ENCODE measurements at places on chromosomes 5 and 9. TPM values are rescaled to one million over a fixed set of nuclear protein-coding genes. Genes with fewer than 3 reads are reported as not detected.

DNA sequence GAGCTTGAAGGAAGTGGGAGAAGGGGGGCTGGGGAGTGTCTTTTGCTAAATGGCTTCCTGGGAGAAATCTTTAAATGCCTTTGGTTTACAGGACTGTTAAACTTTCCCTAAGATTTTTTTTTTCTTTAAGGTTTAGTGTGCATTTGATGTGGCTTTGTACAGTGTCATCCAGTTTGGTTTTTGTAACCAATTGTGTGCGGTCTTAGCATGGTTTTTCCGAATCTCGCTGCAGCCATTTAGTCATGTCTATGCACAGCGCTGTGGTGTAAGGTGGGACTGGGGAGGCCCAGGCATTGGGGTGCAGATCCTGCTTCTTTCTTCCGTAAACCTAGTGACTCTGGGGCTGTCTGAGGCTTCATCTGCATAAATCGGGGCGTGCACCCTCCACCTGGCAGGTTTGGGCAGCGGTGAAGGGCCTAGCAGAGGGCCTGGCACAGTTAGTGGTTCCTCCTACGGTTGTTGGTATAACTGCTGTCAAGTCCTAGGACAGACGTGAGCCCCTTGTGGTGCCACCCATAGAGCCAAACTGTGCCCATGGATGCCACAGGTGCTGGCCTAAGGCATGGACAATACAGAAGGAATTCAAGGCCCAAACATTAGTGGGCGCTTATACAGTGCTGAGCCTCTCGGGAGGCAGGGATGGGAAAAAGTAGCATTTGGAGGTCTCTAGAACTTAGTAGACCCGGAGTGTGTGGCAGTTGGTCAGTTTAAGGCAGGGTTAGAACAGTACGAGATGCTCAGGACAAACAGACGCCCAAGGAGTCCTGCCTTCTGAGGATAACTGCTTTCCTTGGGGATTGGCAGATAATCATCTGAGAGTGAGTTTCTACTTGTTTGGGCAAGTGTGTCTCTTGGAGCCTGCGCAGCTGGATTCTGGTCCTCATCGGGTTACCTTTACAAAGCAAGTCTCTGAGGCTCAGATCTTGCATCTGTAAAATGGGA, 1.5 kb downstream of the PRRC2B start:
- no peak for DNase-seq

GRCh38 chr5:125390326-125390725, 643.9 kb upstream of the ZNF608 start:
- DNase-seq = no peak

GRCh38 chr9:91680106-91680505, 256.5 kb upstream of the NFIL3 start:
- DNase-seq = no peak

DNA sequence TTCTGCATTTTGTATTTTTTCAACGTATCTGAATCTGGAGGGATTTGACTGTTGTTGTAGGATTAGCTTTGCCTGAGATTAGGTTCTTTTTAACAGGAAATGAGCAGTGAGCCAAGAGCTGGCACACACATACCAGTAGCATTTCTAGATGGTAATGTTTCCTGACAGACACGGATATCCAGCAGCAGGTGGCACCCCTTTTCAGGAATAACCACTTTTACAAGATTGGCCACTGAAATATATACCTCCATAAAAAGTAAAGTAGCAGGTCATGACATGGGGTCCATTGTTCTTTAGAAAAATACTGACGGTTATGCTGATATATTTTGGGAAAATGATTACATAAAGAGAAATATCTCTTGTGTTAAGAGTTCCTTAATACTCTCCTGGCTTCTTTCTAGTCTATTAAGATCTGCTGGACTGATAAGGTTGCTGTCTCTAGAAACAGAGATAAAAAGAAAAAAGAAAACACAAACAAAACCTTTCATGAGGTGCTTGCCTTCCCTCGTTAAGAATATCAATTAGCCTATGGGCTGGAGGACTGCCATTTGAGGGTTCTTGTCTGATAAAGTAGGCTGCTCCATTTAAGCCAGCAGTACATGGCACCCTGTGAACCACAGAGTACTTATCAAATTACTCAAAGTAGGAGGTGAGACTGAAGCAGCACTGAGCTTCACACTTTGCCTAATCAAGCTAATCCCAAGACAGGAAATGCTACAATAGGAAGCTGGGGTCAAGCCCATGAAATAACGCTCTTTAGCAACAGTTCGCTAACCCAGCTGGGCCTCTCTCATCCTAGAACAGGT, 101.6 kb upstream of the PCA3 start:
- no peak for DNase-seq

The CARD6 gene
- total RNA-seq = 13.0 TPM

The GPR21 gene
- 0.34 TPM for total RNA-seq

GRCh38 chr5:176816043-176816745, 5.8 kb downstream of the UNC5A start:
- DNase-seq = no peak

The RGP1 gene
- 35.5 TPM for total RNA-seq

GRCh38 chr9:38337181-38337580, 55.3 kb upstream of the ALDH1B1 start:
- DNase-seq = no peak

GRCh38 chr5:126723643-126724042, 53.3 kb upstream of the LMNB1 start:
- no peak for DNase-seq

DNA sequence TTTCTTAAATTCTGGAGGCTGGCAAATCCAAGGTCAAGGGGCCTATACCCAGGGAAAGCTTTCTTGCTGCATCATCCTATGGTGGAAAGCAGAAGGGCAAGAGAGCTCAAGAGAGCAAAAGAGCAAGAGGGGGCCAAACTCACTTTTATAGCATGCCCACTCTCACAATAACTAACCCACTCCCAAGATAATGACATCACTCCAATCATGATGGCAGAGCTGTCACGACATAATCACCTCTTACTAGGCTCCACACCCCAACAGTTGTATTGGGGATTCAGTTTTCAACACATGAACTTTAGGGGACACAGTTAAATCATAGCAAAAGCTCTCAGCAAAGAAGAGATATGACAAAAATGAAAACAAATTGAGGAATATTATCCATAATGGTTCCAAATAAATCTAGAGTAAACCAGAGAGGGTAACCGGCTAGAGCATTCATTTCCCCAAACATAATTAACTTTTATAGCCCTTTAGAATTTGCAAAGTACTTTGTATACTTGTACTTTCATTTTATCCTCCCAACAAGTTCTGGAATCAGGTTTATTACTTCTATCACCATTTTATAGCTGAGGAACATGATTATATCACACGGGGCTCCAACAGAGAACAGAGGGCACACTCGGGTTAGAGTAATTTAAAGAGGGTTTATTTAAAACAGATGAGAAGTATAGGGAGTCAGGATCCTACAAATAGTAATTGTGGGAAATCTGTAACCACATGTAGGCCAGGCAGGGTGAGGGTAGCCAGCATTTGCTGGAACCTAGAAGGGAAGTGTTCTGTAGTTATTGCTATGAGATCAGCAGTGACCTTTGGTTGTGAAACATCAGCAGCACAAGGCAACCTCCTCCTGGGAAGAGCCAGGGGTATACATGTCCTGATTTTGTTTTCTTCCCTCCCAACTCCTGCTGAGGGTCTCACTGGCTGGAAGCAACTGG, 7.2 kb upstream of the TARS1 start:
- DNase-seq = no peak

The THBS4 gene
- total RNA-seq = 165 TPM

DNA sequence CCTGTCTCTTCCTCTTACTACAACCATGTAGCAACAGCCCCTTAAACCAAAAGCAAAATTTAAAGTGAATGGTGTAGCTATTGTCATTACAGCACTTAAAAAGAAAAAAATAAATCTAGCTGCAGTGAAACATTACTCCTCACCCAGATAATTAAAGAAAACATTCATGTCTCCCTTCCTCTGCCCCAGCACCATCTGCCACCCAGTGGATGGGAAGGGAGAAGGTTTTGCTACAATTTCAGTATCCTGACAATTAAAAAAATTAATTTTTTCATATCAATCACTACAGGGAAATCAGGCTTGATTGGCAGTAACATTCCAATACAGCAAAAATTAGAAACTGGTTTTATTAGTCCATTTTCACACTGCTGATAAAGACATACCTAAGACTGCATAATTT, 147.4 kb upstream of the PUM3 start:
- no peak for DNase-seq

The CFAP90 gene
- not detected for total RNA-seq

The KLHL9 gene
- 11.8 TPM for total RNA-seq

DNA sequence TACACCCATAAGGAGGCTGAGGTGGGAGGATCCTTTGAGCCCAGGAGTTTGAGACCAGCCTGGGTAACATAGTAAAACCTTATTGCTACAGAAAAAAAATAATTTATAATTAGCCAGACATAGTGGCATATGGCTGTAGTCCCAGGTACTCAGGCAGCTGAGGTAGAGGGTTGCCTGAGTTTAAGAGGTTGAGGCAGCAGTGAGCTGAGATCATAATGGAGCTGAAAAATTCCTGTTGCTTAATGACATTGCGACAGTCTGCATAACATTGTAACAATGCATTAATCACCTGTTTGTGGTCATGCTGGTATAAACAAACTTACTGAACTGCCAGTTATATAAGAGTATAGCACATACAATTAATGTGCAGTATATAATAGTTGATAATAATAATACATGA, 214.2 kb downstream of the TRIM32 start:
- no peak for DNase-seq

DNA sequence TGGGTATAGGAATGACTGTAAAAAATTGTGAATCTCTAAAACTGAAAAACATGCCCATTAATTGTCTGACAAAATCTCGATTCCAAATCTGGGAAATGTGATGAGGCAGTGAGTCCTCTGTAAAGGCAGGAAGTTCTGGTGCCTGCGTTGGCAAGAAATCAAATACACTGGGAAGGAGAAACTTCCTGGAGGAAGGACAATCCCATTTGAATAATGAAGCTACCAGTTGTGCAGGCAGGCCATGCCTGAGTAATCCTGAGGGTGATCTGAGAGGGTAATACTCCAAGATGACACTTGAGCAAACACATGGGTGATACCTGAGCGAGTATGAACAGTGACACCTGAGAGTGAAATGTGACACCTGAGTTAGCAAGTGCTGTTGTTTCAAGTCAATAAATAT, 49.7 kb downstream of the KIF24 start:
- no peak for DNase-seq

DNA sequence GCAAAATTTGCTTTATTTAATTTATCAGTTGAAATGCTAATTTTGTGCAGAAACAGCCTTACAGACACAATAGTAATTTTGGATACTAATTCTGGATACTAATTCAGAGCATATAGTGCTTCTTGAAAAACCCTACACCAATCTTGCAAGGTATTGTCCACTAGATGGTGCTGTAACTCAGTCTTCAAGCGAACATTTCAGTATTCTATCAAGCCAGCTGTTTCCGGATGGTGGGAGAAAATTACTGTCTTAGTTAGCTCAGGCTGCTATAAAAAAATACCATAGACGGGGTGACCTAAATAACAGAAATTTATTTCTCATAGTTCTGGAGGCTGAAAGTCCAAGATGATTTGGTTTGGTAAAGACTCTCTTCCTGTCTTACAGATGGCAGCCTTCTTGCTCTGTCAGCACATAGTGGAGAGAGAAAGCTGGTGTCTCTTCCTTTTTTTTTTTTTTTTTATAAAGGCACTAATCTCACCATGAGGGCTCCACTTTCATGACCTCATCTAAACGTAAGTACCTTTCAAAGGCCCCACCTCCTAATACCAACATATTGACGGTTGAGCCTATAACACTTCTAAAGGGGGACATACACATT, 1306.5 kb upstream of the CDH9 start:
- no peak for DNase-seq

DNA sequence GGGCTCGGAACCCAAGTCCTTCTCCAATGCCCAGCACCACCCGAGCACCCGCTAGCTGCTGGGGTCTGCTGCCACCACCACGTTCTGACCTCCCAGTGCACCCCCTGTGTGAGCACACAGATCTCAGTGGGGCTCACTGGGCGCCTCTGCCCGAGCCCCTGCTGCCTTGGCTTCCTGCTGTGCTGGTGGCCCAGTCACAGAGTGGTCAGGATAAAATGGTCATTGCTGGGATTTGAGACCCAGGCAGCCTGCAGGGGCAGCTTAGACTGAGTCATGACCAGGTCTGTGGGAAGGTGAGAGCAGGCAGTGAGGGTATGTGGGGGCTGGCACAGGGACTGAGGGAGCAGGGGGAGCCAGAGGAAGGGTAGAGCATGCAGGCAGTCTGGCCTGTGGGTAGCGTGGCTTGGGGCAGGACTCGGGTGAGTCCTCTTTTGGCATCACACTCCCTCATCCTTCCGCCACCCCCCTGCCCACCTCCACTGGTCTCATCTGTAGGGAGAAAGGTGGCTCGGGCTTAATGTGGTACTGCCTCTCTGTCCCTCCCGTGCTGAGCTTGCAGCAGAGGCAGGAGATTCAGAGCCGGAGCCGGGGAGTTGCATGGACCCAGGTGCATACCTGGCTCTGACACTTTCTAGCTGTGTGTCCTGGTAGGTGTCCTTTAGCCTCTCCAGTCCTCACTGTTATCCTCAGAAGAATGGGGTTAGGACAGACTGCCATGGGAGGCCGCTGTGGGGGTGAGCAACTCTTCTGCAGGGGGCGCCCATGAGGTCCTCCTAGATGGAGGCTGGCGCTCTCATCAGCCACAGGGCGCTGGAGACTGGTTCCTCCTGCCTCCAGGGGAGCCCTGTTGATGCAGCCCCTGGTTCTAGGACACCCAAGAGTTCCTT, 32.1 kb downstream of the USP20 start:
- no peak for DNase-seq

The HSD17B4 gene
- 215 TPM for total RNA-seq

The PCDHA6 gene
- total RNA-seq = not detected

DNA sequence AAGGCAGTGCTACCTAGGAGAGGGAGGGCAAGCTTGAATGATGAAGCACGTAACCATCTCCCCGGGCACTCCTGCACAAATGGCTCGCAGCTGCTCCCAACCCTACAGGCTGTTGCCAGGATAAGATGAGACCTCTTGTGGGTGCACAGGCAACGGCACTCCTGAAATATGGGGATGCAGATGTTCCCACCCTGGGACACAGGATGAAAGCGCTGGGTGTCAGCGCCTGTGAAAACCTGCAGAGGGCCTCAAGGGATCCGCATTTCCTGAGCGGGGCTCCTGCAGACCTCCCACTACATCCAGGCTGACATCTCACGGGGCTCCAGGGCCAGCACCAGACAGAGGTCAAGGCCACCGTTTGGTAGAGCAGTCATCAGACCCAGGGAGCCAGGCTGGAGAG, 60.7 kb downstream of the SMIM23 start:
- no peak for DNase-seq

GRCh38 chr5:137344723-137345322, 154.3 kb downstream of the SPOCK1 start:
- no peak for DNase-seq

The TRAF1 gene
- 2.5 TPM for total RNA-seq

GRCh38 chr9:77488439-77489126, 159.5 kb downstream of the GNA14 start:
- DNase-seq = no peak

DNA sequence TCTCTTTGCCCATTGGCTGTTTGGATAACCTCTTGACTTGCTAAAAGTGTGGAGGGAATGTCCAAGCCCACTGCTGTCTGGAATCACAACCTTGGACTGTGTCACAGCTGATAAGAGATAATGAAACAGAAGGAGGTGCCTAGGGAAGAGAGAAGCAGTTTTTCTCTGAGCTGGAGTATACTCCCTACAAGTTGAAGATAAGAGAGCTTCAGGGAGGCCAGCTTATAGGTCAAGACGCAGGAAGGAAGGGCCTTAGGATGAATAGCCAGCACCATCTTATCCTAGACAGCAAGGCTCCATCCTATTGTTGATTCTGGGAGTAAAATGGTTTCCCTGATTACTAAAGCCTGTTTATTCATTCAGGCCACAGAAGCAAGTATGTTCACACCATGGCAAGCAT, 244.7 kb downstream of the NPR3 start:
- no peak for DNase-seq

Data from heart left ventricle (tissue), 16 donors.